ENCODE measurements at places on chromosomes 13 and 19.

DNA sequence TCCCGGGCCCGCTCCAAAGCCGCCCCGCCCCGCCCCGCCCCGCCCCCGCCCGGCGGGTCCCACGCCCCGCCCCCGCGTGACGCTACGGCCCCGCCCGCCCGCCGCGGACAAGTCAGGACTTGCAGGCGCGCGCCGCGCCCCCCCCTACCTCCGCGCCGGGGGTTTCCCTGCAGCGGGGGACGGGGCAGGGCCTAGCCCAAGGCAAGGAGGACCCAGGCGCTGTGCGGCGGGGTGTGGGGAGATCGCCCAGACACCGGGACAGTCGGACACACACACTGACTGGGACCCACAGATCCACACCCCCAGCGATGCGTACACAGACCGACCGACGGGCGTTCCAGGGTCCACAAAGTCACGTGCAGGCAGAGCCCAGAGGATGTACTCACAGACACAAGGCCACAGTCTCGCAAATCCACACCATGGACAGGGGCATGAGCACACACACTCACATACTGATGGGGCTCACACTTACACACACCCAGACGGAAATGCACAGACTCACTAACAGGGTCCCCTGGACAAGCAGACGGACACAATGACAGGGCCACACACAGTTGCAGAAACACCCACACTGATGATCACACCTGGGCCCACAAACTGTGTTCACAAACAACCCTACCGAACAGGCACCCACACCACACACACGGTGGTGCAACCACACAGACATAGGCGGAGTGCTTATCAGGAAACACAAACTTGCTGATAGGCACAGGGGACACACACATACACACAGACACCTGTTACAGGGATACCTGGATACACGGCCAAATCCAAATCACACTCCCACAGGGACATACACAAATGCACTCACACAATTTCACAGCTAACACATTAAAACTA is 436 bp upstream of the BBC3 start:
- DNase-seq, result peak; percentile 37

- peak; percentile 40 for DNase-seq
Observed at GRCh38 chr19:46935066-46935663, 74.4 kb downstream of the ARHGAP35 start.

DNA sequence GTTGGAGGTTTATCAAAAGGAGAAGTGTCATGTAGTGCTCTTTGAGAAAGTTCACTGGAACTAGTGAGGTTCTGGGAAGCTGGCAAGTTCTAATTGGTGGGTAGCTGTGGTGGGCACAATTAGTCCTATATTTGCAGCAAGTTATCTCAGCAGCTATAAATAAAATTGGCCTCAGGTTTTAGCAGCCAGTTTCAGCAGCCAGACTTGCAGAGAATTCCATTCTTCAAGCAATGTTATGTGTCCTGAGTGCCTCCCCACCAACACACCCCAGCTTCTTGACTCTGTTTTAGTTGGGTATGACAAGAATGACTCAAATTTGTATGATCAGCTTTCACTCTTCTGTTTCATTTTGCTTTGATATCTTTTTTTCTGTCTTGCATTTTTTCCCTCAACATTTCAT is 4.7 kb downstream of the IFT88 start:
- DNase-seq, result no peak

- DNase-seq, result no peak
Observed at GRCh38 chr19:661427-662196, 1.4 kb downstream of the RNF126 start.
